ENCODE measurements at places on chromosomes 3 and 15.

DNA sequence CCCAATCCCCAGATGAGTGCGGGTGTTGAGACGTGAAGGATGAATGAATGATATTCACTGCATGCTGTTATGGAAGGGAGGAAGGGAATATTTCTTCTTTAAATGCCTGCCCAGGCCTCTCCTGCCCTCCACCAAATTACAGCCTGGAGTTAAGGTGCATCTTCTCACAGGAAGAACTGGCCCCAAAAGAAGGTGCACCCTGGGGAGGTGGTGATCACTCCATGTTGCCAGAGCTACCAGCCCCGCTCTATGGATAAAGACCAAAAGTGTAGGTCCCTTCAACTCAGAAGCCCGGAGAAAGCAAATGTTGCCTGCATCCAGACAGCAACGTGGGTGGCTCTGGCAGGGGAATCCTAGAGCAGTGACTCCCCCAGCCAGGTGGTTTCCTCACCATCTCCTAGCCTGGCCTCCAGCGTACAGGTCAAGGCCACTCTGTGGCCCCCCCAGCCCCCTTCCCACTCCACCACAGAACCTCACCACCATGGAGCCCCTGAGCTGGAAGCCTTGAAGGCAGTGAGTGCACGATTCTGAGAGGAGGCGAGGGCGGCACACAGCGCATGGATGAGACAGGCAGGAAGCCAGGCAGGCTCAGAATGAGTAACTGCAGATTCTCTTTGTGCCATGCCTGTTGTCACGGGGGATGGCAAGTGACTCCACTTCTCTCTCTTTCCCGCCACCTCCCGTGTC lies 3.5 kb upstream of the VIPR1 start:
- no peak for DNase-seq

- DNase-seq, result no peak
These were observed 3.0 kb downstream of the NAALADL2 start for GRCh38 chr3:174862101-174862500.

DNA sequence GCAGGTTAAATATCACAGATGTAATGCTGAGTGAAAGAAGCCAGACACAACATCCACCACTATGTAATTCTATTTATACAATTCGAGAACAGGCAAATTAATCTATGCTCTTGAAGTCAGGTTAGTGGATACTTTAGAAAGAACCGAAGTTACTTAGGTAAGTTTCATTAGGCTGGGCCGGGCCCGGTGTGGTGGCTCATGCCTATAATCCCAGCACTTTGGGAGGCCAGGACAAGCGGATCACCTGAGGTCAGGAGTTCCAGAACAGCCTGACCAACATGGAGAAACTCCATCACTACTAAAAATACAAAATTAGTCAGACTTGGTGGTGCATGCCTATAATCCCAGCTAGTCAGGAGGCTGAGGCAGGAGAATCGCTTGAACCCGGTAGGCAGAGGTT lies 1105.7 kb downstream of the NSUN3 start:
- no peak for DNase-seq

DNA sequence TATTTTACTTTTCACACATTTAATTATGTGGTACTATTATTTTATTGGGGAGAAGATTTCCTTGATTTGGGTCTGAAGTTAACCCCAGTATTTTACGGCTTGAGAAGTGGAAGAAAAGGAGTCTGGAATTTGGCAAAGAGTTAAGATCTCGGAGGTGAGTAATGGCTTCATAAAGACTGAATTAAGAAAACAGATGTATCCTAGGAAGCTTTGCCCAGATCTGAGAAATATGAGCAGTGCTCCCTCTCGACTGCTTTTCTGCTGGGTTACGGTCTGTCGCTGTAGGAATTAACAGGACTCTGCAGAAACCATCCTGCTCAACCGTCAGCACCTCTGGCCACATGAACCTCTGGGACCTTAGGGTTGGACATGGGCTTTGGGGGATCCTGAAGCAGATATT lies 163.6 kb upstream of the NDN start:
- no peak for DNase-seq

GRCh38 chr3:23055733-23056376 lies 147.3 kb upstream of the UBE2E2 start:
- DNase-seq, result no peak

GRCh38 chr3:172181932-172182586 lies 142.7 kb downstream of the FNDC3B start:
- DNase-seq, result no peak

- no peak for DNase-seq
These were observed 207.6 kb downstream of the STAG1 start for GRCh38 chr3:136544532-136544931.

DNA sequence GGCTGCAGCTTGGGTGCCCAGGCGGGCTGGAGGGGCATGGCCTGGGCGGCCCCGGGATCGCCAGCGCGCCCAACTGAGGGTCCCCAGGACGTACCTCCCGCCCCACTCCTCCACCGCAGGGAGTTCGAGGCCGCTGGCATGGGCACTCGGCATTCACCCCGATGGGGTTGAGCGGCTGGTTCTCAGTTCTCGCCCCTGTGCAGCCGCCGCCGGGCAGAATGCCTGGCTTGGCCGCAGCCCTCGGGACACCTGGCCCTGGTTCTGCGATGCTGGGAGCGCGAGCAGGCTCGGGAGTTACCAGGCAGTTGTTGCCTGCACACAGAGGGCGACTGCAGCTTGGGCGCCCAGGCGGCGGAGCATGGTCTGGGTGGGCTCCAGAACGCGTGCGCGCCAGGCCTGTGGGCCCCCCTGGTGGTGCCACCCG lies 121.4 kb downstream of the LMLN start:
- DNase-seq, result no peak

GRCh38 chr3:141051443-141052200 lies 475 bp downstream of the SPSB4 start:
- no peak for DNase-seq

DNA sequence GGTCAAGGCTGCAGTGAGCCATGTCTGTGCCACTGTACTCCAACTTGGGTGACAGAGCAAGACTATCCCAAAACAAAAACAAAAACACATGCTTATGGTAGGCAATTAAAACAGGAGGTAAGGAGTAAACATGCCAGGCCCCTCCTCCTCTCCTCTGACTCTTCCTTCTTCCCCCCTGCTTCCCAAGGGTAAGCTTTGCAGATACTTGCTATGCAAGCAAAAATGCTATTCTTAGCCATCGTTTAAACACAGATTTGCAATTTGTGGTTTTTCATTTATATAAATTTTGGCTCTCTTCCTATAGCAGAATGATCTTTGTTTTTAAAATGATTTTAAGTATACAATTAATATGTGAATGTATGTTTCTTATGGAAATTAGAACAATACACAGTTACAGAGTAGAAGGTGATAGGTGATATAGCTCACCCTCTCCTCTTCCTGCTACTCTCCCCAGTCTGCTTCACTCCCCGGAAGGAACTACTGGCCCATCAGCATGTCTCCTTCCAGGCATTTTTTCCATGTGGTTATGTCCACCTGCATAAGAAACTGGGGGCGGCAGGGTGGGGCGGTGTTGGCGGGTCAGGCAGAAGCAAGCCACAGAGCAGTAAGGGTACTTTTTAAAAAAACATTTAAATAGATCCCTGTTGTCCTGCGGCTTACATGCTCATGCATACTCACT lies 42.1 kb downstream of the IGF1R start:
- no peak for DNase-seq

GRCh38 chr3:56557831-56558170 lies 826 bp downstream of the CCDC66 start:
- DNase-seq, result no peak

DNA sequence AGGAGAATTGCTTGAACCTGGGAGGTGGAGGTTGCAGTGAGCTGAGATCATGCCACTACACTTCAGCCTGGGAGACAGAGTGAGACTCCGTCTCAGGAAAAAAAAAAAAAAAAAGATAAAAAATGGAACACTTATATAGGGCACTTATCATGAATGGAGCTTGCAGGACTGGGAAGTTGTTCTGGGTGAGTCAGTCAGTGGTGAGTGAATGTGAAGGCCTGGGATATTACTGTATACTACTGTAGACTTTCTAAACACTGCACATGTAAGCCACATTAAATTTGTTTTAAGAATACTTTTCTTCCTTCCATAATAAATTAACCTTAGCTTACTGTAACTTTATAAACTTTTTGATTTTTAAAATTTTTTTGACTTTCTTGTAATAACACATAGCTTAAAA lies 59.8 kb downstream of the SFMBT1 start:
- DNase-seq, result no peak

DNA sequence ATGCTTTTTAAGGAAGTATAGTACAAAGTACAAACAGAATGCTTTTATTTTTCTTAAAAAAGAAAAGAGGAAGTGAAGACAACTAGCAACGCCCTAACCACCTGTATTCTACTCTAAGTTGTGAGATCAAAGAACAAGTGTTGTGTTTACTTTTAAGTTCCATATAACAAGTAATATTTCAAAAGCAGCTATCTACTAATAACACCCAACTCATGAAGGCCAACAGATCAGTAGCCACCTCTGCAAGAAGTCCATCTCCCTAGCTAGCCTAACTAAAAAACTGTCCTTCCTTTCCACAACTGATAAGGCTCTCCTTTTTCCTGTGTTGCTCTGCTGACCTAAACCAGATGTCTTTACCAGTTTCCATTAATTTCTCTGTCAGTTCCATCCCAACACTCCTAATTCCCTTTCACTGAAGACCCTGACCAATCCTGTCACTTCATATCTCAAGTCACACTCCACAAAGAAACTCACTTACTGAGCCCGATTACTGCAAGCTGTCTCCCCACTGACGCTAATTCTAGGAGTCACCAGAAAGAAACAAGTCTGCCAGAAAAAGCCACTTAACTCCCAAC lies 26.9 kb downstream of the PHC3 start:
- DNase-seq, result no peak

- DNase-seq, result no peak
These were observed 970.6 kb downstream of the DIPK2A start for GRCh38 chr3:144942093-144942837.

DNA sequence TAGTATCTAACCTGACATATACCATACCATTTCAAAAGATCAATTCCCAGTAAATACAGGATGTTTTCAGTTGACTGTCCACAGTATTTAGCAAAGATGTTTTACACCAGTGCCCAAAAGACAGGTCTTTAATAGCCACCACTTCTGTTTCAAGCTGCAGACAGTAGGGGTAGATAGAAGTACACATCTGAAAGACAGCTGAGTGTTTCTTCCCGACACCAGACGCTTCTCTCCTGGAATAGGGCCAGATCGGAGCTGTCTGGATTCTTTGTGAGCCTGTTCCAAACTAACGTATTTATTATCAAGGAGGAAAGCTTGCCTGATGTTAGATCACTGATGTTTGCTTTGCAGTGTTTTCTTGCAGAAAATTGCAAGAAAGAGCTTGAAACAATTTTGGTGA lies 136.1 kb upstream of the RBMS3 start:
- no peak for DNase-seq

DNA sequence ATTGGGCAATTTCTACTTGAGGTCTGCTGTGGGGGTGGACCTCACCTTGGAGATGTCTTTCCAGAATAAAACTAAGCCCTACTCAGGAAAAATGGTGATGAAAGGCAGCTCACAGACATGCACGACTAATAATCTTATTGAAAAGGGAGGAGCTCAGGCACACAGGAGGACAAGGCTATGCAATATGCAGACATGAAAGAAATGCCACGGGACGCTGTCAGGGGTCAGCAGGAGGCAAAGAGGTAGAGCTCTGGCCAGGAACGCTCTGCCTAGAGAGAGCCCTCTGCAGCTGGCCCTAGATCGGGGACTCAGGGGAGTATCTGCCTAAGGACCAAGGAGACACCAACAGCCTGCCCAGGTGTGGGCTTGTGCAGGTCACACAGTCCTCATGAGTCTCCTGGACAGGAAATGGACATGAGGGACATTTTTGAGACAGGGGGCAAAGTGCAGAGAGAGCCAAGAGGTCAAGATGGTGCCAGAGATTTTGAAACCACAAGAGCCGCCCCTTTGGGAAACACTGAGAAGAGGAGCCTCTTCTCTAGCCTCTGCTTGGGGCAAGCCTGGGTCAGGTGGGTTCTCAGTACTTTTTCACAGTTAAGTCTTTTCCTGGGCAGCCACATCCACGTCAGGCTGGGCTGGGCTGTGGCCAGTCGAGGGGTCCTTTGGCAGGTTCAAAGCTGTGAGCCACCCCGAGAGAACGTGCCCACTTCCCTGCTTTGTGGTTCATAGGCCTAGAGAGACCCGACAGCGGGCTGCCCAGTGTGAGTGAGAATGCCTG lies 23.2 kb downstream of the EAF1 start:
- DNase-seq, result no peak

GRCh38 chr3:141789281-141789680 lies 26.1 kb downstream of the GRK7 start:
- DNase-seq, result no peak
